ENCODE measurements at places on chromosomes 3 and 15. TPM values are rescaled to one million over a fixed set of nuclear protein-coding genes. Genes with fewer than 3 reads are reported as not detected.

DNA sequence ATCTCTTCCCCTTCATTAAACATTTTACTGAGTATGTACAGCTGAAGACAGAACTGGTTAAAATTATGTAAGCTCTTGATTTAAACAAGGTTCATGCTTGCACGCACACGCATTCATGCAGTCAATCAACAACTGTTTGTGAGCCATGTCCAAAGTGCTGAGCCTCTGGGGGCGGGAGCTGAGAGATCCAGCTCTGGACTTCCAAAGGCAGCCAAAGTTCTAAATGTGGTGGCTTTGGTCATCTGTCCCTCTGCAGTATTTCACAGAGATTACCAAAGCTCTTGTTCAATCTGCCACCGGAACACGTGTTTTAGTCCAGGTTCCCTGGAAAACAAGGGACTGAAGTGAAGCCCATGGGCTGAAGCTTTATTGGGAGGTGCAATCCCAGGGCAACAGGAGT, 52.4 kb upstream of the SNRPA1 start:
- DNase-seq: no peak

DNA sequence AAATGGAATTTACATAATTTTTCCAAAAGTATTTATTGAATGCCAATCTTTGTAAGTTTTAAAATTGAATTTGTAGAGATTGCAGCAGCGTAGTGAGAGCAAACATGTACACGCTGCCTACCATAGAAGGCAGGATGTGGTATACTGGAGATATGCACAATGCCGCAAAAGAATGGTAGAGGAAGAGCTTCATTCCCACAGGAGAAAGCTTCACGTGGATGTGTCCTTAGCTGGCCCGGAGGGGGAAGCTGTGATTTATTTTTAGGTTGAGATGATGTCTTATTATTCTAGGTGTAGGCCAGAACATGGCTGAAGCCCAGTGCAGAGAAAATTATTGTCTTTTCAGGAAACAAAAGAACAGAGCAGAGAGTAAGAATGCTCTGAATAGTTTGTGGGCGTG, 743.3 kb upstream of the BCHE start:
- DNase-seq: no peak

DNA sequence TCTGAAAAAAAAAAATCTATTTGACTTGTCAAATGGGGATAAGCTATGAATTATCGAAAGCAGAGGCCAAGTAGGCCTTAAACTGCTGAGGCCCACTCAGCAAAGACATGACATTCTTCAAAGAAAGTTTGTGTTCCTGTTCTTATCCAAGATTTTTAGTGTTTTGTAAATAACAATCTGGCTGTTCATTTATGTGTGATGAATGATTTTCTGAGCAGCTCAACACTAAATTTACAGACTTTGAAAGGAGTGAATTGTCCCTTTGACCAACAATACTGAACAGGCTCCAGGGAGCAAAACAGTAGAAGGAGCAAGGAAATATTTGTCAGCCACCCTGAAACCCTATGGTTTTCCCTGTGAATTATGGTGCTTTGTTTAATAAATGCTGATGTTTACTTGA, 512.6 kb upstream of the NAALADL2 start:
- no peak for DNase-seq

DNA sequence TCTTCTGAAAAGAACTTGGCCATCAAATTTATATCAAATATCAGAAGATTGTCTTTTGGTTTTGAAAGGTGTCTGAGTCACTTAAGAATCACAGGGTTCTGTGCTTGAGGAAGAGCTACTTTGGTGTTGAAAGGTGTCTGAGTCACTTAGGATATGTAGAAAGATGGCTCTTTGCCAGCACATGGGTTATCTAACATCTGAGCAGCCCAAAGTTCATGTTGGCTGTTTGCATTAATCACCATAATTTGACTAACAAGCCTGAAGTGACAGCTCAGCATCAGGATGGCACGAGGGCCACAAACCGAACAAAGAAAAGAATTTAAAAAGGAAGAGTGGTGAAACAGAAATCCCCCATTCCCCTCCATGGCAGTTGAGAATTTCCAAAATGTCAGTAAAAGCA, 190.5 kb upstream of the CMC1 start:
- no peak for DNase-seq

DNA sequence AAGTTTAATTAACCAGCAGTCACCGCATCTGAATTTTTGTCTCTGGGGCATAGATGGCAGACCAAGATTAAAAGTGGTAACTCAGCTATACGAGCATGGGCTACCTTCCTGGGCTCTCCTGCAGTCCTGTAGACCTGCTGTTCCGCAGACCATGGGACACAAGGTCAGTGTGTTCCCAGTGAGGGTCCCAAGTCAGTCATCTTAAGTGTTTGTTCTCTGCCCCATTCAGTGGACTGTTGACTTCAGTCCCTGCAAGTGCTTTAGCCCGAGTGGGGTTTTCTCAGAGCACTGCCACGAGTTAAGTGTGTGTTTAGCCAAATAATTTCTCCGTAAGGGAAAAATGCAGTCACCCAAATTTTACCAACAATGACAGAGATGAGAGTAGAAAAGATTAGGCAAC, 4.9 kb upstream of the EXOG start:
- DNase-seq: no peak

DNA sequence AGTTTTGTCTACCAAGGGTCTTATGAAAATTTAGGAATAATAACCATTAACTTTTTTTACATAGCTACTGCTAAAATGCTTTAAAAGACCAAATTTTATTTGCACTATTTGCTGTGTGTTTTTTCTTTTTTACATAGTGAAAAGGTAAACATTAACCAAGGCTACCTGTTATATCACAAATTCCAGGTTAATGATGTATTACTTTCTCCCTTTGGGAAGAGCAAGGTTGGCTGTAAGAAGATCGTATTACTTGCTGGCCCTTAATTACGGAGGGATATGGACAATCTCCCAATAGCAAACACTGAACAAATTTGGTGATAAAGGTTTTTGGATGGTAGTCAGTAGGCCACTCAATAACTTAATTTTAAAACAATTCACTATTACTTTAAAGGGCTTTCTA, 22.4 kb downstream of the LRRC58 start:
- no peak for DNase-seq

- no peak for DNase-seq
Measured at GRCh38 chr3:187104342-187104741, 35.0 kb downstream of the RPL39L start.

- no peak for DNase-seq
Measured at GRCh38 chr3:196423044-196423781, 9.0 kb downstream of the UBXN7 start.

DNA sequence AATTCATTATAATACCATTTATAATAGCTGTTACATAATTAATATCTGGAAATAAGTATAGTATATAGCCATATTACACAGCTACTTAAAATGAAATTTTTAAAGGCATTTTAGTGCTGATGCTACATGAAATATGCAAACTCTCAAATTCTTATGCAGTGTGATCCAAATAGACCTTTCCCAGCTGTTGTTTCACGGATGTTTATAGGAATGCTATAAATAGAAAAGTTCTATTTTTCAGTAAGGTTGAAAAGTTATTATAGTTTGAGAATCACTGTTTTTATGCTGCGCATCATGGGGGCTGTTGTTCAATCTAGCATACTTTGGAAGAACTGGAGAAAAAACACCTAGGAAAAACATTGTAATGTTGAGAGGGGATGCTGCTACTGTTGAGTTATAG, 147.7 kb upstream of the TRIM42 start:
- no peak for DNase-seq

- DNase-seq: no peak
Measured at GRCh38 chr3:77726517-77726916, 686.6 kb downstream of the ROBO2 start.

DNA sequence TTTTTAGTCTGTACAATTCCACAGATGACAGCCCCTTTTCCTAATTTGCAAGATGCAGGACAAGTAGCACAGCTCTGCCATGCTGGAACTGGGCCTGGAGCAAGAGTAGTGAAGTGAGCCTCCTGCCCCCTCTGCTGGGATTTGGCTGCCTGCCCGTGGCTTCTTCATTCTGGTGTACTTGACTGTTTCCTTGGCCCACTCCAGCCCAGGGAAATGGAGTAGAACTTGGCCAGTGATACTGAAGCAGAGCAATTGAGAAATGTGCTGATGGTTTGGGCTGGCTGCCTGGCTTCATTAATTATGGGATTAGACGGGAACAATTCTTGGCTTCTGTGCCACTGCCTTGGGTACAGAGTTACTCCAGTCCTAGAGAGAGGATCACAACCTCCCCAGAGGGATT, 2.8 kb downstream of the GPD1L start:
- peak; percentile 93 for DNase-seq

The UBAP1L gene
- total RNA-seq: 3.9 TPM

Measured in mesenteric fat pad (tissue), 1 donor.